ENCODE measurements at places on chromosomes 12 and 14. TPM values are rescaled to one million over a fixed set of nuclear protein-coding genes. Genes with fewer than 3 reads are reported as not detected.

KLHDC1 gene
- 3.4 TPM for total RNA-seq

MTERF2 gene
- 4.8 TPM for total RNA-seq

SLC35F4 gene
- not detected for total RNA-seq

BTG1 gene
- total RNA-seq, result 61.4 TPM

SLC7A8 gene
- 8.0 TPM for total RNA-seq

LBHD2 gene
- total RNA-seq, result not detected

SLC39A5 gene
- total RNA-seq, result 0.20 TPM

PCED1B gene
- total RNA-seq, result 0.46 TPM

CLBA1 gene
- 12.1 TPM for total RNA-seq

ZCRB1 gene
- total RNA-seq, result 22.1 TPM

POTEM gene
- total RNA-seq, result not detected

NINJ2 gene
- total RNA-seq, result 1.0 TPM

IAPP gene
- total RNA-seq, result 0.10 TPM

WBP11 gene
- 21.6 TPM for total RNA-seq

ZDHHC22 gene
- total RNA-seq, result not detected

SDR9C7 gene
- not detected for total RNA-seq

AHNAK2 gene
- total RNA-seq, result 194 TPM

AMN gene
- total RNA-seq, result 0.07 TPM

KCNH3 gene
- 0.33 TPM for total RNA-seq

EPS8 gene
- total RNA-seq, result 237 TPM

MANSC4 gene
- not detected for total RNA-seq

RHOJ gene
- total RNA-seq, result 5.0 TPM

TGM1 gene
- 0.65 TPM for total RNA-seq

KRT83 gene
- not detected for total RNA-seq

CLEC2A gene
- not detected for total RNA-seq

GUCY2C gene
- total RNA-seq, result not detected

SERPINA4 gene
- not detected for total RNA-seq

IGF1 gene
- total RNA-seq, result 0.39 TPM

RERG gene
- total RNA-seq, result 0.65 TPM

GARIN6 gene
- total RNA-seq, result not detected

TSHR gene
- not detected for total RNA-seq

KCNC2 gene
- not detected for total RNA-seq

PAPOLA gene
- total RNA-seq, result 122 TPM

PPP1R3E gene
- 5.0 TPM for total RNA-seq

EIF2S3B gene
- 14.8 TPM for total RNA-seq

MAP1LC3B2 gene
- 0.52 TPM for total RNA-seq

PSME2 gene
- total RNA-seq, result 58.8 TPM

MNAT1 gene
- total RNA-seq, result 47.3 TPM

FITM1 gene
- total RNA-seq, result 0.20 TPM

ADAMTS20 gene
- not detected for total RNA-seq

CBLN3 gene
- total RNA-seq, result 4.2 TPM
